ENCODE measurements at places on chromosomes 1 and 21. TPM values are rescaled to one million over a fixed set of nuclear protein-coding genes. Genes with fewer than 3 reads are reported as not detected.

Gene AMPD1
- total RNA-seq = not detected

Gene CCNL2
- total RNA-seq = 112 TPM

Gene GUCA2B
- not detected for total RNA-seq

Gene NFYC
- 56.5 TPM for total RNA-seq

Gene CDC42BPA
- 1.3 TPM for total RNA-seq

Gene SNRPE
- total RNA-seq = 390 TPM

Gene TEDDM1
- total RNA-seq = not detected

Data from activated CD8-positive, alpha-beta memory T cell treated with anti-CD3 and anti-CD28 coated beads for 36 hours (primary cell).